CD4-positive, CD25-positive, alpha-beta regulatory T cell (primary cell): ENCODE measurements at places on chromosomes 11 and 22.

DNA sequence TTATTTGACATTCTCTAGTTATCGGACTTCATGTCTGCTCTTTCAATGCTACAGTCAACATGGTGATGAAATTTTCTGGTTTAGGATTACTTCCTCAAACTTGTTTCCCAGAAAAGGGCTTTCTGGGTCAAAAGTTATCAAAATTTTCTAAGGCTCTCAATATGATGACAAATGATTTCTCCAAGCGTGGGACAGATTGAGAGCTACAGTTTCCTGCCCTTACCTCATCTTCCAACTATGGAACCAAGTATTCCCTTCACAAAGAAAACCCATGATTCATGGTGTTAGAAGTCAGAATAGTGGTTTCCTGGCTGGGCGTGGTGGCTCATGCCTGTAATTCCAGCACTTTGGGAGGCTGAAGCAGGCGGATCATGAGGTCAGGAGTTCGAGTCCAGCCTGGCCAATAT lies 17.8 kb downstream of the MYO18B start:
- no peak for DNase-seq
- H3K4me1 ChIP-seq, result no peaks in the 10 kb centered on the region
- no peaks in the 10 kb centered on the region for H3K36me3 ChIP-seq
- no peak overlapping the region for H3K27ac ChIP-seq
- no peak overlapping the region for H3K4me3 ChIP-seq
- no peaks in the 10 kb centered on the region for H3K27me3 ChIP-seq

DNA sequence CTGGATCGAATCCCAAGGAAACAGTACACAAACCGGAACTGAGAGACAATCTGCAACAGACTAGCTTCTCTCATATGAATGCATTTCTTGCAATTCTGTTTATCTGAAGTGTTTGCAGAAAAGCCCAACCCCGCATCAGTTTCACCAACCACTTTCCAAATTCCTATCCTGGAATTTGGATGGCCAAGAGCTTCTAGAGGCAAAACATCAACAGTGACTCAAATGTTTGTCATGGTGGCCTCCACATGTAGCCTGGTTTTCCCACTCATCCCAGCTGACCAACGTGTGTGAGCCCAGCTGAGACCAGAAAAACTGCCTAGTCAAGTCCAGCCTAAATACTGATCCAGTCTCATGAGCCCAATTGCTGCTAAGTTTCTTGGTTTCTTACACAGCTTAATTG lies 8.3 kb upstream of the MIEF1 start:
- no peaks in the 10 kb centered on the region for H3K4me1 ChIP-seq
- H3K36me3 ChIP-seq, result no peaks in the 10 kb centered on the region
- H3K4me3 ChIP-seq, result no peak overlapping the region
- DNase-seq, result no peak

DNA sequence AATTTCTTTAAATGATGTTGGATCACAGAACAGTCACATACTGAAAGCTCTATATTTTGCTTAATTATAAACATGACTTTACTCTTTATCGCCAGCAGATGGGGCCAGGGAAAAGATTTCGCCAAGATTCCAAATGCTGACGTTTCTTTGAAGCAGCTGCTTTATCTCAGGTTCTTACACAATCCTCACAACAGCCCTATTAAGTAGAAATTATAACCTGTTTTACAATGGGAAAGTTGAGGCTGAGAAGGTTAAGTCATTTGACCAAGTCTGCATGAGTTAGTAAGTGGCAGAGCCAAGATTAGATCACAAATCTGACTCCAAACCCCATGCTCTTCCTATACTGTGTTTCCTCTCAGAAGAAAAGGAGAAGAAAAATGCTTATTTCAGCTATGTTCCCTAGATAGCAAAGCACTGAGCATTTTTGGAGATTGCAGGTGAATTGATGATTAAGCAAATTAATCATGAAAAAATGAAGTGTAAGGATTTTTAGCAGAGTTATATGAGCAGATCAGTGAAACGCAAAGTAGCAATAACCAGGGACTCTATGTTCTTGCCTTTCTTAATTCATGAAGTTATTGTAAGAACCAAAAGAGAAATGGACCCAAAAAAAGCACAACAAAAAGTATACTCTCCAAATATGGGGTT lies 79.0 kb downstream of the AASDHPPT start:
- H3K4me3 ChIP-seq, result no peak overlapping the region
- H3K36me3 ChIP-seq, result no peaks in the 10 kb centered on the region
- H3K27ac ChIP-seq, result no peak overlapping the region
- H3K4me1 ChIP-seq, result no peaks in the 10 kb centered on the region
- no peak for DNase-seq

DNA sequence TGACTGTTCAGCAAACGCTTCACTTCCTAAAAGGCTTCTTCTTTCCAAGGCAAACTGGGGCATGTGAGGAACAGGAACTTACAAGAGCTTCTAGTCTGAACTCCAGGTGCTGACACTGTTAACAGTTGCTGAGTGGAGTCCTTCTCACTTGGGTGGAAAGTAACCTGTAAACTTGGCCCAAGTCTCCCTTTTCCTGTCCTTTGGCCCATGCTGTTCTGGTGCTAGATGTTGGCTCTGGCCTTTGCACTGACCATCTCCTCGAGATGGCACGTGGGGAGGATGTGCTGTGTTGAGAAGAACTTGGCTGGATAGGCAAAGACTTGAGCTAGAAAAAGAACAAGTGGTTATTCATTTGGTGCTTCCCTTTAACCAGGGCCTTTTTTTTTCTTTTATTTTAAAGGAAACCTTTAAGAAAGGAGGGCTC lies 53.6 kb downstream of the PTPRJ start:
- peak overlapping the region; percentile 53 for H3K27ac ChIP-seq
- H3K27me3 ChIP-seq, result no peaks in the 10 kb centered on the region
- H3K4me3 ChIP-seq, result no peak overlapping the region
- no peak for DNase-seq
- peaks cover 18% of the 10 kb centered on the region for H3K36me3 ChIP-seq

DNA sequence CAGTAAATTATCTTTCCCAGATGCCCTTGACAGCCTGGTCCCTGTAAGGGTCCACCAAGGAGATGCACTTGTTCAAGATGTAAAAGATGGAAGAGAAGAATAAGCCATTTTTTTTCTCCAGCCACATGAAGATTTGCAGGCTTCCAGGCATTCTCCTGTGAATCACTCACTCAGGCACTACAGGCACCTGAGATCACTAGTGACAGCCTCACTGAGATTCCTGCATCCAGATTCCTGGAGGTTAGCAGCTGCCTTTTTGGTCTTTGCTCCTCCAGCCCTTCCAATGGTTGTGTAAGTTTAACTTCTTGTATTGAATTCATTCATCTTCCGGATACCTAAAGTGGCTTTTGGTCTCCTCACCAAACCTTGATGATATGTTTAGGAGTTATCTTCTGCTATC lies 630.2 kb upstream of the CADM1 start:
- H3K27ac ChIP-seq, result no peak overlapping the region
- no peak overlapping the region for H3K4me3 ChIP-seq
- no peaks in the 10 kb centered on the region for H3K36me3 ChIP-seq
- DNase-seq, result no peak

DNA sequence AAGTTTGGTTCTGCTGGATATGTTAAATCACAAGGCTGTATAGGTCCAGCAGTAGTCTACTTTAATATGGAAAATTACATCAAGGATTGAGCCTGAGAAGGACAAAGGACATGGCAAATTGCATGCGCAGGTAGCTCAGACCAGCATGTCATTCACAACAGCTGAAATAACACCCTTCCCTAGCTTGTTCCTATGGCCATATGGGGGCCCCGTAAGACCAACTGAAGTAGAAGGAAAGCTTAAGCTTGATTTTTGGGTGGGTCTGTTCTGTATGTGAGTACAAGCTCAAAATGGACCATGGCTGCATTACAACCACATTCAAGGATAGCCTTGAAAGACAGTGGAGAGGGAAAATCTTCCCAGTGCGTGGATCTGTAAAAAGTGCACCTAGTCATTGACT lies 20.6 kb upstream of the PDE3B start:
- H3K4me1 ChIP-seq, result peaks cover 26% of the 10 kb centered on the region
- H3K27me3 ChIP-seq, result no peaks in the 10 kb centered on the region
- no peak overlapping the region for H3K27ac ChIP-seq
- H3K4me3 ChIP-seq, result no peak overlapping the region

- H3K27ac ChIP-seq, result no peak overlapping the region
- no peaks in the 10 kb centered on the region for H3K27me3 ChIP-seq
- H3K4me3 ChIP-seq, result no peak overlapping the region
- H3K36me3 ChIP-seq, result no peaks in the 10 kb centered on the region
Measured at GRCh38 chr11:80338231-80338630, 897.4 kb upstream of the TENM4 start.

GRCh38 chr11:103483996-103484395 lies 374.8 kb downstream of the DYNC2H1 start:
- no peak overlapping the region for H3K4me3 ChIP-seq
- H3K27me3 ChIP-seq, result no peaks in the 10 kb centered on the region
- no peaks in the 10 kb centered on the region for H3K36me3 ChIP-seq
- no peak for DNase-seq
- no peaks in the 10 kb centered on the region for H3K4me1 ChIP-seq
- H3K27ac ChIP-seq, result no peak overlapping the region

DNA sequence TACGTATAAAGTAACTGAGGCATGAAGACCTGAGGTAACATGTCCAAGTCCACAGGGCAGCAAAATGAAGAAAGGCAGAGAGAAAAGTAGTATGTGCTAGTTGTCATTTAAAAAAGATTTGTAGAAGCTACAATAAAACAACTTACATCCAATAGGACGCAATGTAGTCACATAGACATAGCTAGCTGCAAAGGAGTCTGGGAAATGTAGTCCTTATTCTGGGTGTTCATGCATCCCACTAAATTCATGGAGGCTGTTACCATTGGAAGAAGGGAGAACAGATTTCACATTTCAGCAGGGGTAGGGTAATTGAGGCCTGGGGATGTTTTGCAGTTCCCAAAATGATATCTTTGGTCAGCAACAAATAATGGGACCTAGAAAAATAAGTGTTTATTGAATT lies 571.4 kb downstream of the MIAT start:
- no peaks in the 10 kb centered on the region for H3K36me3 ChIP-seq
- no peak overlapping the region for H3K4me3 ChIP-seq
- DNase-seq, result no peak
- H3K27ac ChIP-seq, result no peak overlapping the region
- no peaks in the 10 kb centered on the region for H3K4me1 ChIP-seq
- peaks cover 3% of the 10 kb centered on the region for H3K27me3 ChIP-seq

DNA sequence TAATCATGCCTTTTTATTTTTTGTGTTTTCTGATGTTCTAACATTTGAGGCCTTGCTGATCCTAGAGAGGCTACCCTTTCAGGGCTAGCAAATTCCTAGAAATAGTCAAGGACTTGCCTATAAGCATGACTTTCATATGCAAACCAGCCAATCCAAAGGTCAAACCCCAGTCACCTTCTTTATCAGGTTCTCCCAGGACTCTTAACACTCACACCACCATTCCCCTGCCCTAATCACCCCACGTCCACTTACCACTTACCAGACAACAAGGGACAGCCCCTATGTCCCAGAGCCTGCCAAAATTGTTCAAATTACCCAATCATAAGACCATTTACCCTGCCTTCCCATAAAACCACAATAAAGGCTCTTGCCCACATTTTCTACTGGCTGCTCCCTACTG lies 1339.8 kb downstream of the LRRC4C start:
- H3K4me1 ChIP-seq, result no peaks in the 10 kb centered on the region
- no peak overlapping the region for H3K4me3 ChIP-seq
- H3K36me3 ChIP-seq, result no peaks in the 10 kb centered on the region
- DNase-seq, result no peak

GRCh38 chr11:17574141-17575091 lies 27.4 kb downstream of the OTOG start:
- no peak overlapping the region for H3K4me3 ChIP-seq
- H3K27ac ChIP-seq, result no peak overlapping the region
- no peak for DNase-seq
- H3K27me3 ChIP-seq, result no peaks in the 10 kb centered on the region
- H3K36me3 ChIP-seq, result no peaks in the 10 kb centered on the region
- H3K4me1 ChIP-seq, result no peaks in the 10 kb centered on the region

DNA sequence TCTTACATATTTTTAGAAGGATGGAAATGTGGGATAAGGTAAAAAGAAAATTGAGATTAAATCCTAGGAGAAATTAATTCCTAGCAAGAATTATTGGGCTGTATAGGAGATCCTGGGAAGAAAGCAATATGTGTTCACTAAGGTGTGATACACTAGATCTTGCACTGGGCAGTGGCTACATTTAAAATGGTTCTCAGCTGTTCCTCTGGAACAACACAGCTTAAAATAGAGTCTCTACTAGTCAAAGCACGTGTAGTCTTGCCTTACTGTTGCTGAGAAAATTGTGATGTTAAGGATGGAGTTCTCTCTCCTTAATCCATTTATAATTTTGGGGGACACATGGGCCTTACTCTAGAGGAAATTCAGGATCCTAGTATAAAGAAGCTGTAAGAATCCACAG lies 54.9 kb downstream of the EXT2 start:
- no peaks in the 10 kb centered on the region for H3K4me1 ChIP-seq
- no peaks in the 10 kb centered on the region for H3K27me3 ChIP-seq
- H3K27ac ChIP-seq, result no peak overlapping the region
- DNase-seq, result no peak

DNA sequence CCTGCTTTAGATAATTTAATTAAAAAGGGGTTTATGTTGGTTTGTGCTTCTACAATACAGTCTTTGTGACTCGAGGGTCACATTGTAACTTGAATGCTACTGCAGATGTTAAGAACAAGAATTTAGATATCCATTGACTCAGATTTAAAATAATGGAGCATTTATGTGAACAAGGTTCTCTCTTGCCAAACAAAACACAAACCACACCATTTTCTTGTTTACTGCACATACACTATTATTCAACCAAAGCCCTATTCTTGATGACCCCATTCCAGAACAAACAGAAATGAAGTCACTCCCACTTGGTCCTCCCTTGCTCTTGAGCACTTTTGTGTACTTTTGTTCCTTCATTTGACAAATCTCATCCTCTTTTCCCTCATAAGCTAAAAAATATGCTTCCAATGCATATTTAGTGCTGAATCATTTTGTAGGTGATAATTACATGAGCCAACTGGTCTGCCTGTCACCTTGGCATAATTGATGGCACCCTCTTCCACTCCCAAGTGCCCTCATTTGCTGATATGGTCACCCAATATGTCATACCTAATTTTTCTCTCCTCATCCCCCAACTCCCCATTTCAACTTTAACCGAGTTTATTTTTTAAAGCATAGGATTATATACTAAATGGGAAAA lies 2.8 kb downstream of the C11orf71 start:
- no peak for DNase-seq
- H3K36me3 ChIP-seq, result no peaks in the 10 kb centered on the region
- no peaks in the 10 kb centered on the region for H3K27me3 ChIP-seq
- H3K4me1 ChIP-seq, result peaks cover 29% of the 10 kb centered on the region

DNA sequence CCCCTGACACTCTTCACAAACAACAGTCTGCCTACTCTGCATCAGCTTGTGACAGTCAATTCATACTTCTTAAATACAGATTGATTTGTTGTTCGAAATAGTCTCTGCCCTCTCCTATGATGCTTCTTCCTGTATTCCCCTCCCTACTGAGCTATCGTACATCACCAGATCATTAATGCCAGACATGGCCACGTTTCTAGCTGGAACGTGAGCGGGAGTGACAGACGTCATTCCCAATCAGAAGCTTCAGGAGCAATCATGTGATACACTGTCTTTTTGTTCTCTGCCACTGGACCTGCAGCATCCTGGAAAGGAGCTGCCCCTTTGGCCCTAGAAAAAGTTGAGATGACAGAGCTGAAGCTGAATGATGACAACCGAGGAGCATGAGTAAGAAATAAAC lies 48.5 kb downstream of the CSNK2A3 start:
- no peaks in the 10 kb centered on the region for H3K27me3 ChIP-seq
- no peak for DNase-seq
- no peaks in the 10 kb centered on the region for H3K36me3 ChIP-seq
- no peaks in the 10 kb centered on the region for H3K4me1 ChIP-seq
- no peak overlapping the region for H3K27ac ChIP-seq
